ENCODE measurements at places on chromosomes 7 and 10.

GRCh38 chr7:33716581-33717477 lies 188.5 kb upstream of the BMPER start:
- no peak for DNase-seq

- no peak for DNase-seq
These were observed 30.3 kb downstream of the SLC29A3 start for GRCh38 chr10:71349406-71349805.

DNA sequence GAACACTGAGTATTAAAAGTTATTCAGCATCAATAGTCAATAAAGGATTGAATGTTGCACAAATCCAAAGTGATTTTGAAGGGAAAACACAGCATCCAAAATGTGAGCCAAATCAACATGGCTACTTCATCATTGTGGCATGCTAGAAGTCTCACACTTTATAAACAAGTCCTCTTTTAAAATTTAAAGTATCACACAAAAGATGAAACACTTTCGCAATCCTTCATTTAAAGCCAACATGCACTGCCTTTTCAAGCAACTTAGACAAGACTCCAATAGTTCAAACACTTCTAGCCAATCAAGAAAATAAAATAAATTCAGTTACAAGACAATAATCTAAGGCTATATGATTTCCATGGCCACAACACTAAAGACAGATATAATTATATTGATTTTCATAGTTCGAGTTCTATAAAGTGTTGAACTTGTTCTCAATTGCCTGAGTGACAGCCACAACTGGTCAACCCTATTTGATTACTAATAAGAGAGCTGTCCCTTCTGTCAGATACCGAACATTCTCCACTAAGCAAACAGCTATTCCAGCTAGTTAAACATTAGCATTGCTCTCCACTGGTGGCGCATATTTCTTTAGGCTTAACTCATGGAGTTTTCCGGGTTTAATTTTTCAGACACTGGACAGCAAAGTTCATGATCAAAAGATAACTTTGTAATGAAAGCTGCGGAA lies 8.3 kb downstream of the EBF3 start:
- no peak for DNase-seq

GRCh38 chr10:91115618-91116390 lies 104.7 kb upstream of the PCGF5 start:
- DNase-seq = no peak

- no peak for DNase-seq
These were observed 9.9 kb downstream of the SGMS1 start for GRCh38 chr10:50613726-50614443.

DNA sequence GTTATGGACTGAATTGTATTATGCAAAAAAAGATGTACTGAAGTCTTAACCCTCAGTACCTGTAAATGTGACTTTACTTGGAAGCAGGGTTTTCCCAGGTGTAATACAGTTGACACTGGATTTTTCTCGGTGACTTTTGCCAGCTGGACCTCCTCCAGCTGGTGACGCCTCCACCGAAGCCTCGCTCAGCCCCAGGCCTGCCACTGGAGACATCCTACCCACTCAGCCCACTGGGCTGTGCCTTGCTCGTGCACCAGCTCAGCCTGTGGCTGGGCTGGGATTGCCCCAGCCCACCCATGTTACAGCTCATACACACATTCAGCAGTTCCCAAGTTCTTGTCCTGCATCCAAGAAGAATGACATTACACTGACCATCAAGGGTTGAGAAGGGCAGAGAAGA lies 42.4 kb upstream of the GPR22 start:
- DNase-seq = no peak

DNA sequence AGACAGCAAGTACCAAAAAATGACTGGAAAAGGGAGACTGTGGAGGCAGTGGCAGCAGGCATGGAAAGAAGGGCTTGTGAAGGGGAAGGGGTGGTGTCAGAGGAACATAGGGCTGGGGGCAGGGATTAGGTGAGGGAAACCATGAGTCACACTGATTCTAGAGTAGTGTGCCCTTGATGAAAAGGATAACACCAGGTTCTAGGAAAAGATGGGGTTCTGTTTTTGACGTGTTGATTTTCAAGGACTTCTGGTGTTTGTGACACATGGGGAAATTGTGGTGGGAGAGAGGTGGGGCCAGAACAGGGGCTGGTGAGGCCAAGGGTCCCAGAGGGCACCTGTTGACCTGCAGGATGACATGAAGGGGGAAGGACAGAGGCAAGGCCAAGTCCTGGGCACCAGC lies 57.1 kb downstream of the FIGNL1 start:
- no peak for DNase-seq

- no peak for DNase-seq
These were observed 29.6 kb downstream of the ANKRD16 start for GRCh38 chr10:5860066-5860465.

DNA sequence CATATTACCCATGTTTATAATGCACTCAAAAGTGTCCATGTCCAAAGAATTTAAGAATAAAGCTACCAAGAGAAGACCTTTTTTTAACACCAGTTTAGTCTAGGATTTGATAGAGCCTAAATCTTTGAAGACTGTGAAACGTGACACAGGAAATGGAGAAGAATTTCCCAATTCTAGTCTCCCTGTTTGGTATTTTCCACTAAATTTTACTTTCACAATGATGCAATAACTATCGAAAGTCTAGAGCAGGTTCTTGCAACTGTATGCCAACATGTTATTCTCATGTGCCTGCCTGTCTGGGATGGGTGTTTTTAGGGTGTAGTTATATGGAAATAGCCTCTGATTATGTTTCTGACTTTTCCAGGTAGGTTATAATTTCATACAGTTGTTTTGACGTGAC lies 6.9 kb upstream of the MXI1 start:
- DNase-seq = no peak

DNA sequence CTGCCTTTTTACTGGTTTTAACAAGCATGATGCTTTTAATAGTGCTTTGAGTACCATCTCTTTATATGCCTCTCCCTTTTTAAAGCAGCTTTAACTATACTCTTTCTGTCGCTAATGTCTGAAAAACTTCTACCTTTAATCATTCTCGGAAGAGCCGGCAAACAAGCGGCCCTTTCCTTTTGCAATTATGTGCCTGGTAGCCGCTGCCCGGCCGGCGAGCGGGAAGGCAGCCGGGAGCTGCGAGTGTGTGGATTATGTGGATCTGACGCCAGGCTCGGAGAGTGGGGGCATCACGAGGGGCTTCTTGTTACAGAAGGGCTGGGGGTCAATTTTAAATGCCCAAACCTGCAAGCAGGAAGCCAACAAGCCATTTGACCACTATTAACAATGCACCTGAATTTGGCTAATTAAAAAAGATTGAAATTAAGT lies 120.9 kb downstream of the BUB3 start:
- DNase-seq = no peak

DNA sequence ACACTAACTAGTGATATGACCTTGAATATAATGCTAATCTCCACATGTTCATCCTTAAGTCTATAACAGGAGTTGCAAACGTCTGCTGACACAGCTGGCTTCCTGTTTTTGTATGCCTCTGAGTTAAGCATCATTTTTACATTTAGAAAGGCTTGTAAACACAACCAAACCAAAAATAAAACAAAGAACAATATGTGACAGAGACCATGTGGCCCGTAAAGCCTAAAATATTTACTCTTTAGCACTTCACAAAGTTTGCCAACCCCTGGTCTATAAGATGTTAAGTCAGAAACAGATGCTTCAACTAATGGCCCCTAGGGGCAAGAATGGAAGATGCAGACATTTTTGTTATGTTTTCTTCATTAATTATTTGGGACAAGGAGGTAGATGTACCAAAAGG lies 109.3 kb downstream of the CPEB3 start:
- no peak for DNase-seq

- no peak for DNase-seq
These were observed 122.2 kb upstream of the AMPH start for GRCh38 chr7:38753347-38753746.

DNA sequence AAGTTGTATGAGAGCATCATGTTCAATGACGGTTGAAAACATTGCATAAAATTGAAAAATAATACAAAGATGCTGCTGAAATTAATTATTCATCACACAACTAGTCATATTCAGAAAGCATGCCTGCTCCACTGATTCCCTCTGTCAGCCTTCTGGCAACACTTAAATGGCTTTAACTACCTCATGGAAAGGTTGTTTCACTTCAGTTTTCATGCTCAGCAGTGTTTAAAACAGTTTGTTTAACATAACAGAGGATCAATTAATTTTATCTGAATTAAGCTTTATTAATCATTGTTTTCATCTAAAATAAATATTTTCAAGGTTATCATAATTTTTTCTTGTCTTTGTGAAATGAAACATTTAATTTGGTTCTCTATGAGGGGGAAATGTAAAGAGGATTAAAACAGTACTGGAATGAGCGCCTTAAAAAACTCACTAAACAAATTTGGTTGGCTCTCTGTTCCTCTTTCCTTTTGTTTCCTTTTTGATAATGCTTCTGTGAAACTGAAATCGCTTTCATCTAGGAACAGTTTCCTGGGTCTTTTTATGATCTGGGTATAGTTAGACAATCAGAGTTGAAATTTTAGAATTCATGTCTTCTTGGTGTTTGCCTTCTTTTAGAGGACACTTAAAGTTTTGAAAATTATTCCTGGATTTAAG lies 427.4 kb downstream of the SH2D4B start:
- DNase-seq = no peak

- no peak for DNase-seq
These were observed 4.8 kb upstream of the TRDMT1 start for GRCh38 chr10:17206210-17206709.

GRCh38 chr10:101575580-101576210 lies 12.4 kb downstream of the POLL start:
- DNase-seq = no peak

DNA sequence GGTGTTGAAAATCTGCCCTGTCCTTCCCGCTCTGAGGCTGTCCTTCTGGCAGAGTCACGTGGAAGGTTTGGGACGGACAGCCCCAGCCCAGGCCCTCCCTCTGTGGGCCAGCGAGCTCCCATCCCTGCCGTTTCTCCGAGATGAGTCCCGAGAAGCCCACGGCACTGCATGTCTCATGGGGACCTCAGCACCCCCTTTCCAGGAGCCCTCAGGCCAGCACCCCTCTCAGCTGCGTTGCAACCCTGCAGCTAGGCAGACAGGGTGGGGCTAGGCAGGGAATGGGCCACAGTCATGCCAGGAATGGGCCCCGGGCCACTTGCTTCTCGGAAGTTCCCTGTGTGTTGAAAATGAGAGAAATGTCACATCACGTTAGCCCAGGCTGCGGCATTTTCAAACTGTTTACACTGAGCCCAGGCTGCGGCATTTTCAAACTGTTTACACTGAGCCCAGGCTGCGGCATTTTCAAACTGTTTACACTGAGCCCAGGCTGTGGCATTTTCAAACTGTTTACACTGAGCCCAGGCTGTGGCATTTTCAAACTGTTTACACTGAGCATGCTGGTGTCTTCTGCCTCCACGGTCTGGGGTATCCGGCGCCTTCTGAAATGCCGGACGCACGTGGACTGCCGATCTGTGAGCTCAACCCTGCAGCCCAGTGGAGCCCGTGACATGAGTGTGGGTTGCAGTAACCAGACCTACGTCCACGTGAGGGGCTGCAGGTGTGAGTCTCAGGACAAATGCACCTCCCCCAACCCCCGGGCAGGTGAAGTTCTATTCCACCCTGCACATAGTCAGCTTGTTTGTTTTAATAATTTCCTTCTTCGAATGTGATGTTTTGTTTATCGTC lies 42.6 kb downstream of the FAM20C start:
- no peak for DNase-seq

- DNase-seq = no peak
These were observed 200.1 kb downstream of the PTPRN2 start for GRCh38 chr7:158387546-158387891.

- no peak for DNase-seq
These were observed 43.4 kb downstream of the CDK1 start for GRCh38 chr10:60821656-60822055.

DNA sequence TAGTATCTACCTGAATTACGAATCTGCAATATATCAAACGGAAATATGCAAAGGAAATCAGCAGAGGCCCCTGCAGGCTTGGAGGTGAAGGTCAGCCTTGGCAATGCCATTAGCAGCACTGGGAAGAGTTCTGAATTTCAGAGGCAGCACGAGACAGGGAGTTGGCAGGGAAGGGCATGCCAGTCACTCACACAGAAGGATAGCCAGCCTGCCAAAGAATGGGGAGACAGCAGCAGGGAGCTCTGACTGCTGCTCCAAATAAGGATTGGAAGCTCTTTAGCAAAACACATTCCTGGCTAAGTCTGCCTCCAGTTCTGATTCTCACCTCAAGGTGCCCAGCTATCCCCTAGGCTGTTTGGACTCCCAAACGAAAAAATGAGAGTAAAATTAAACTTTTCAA lies 188.0 kb downstream of the PDE1C start:
- DNase-seq = no peak

DNA sequence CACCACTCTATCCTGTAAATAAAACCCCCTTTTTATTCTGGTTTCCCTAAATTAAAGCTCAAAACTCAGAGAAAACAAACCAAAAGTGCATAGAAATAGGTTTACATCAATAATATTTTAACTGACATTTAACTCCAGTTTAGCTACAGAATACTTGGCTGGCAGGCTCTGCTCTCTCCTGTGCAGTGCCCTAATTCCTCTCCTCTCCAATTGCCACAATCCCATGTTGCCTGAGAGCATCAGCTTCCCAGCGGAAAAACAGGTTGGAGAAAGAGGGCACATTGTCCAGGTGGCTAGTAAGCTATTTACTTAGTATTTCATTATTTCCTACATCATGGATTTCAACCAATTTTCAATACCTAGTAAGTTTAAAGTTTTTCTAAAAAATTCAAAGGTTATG lies 8.7 kb downstream of the SEMA3E start:
- DNase-seq = no peak

- no peak for DNase-seq
These were observed 7.4 kb downstream of the MAT1A start for GRCh38 chr10:80281784-80282765.

- no peak for DNase-seq
These were observed 135.1 kb downstream of the CHRM2 start for GRCh38 chr7:137003566-137003965.

DNA sequence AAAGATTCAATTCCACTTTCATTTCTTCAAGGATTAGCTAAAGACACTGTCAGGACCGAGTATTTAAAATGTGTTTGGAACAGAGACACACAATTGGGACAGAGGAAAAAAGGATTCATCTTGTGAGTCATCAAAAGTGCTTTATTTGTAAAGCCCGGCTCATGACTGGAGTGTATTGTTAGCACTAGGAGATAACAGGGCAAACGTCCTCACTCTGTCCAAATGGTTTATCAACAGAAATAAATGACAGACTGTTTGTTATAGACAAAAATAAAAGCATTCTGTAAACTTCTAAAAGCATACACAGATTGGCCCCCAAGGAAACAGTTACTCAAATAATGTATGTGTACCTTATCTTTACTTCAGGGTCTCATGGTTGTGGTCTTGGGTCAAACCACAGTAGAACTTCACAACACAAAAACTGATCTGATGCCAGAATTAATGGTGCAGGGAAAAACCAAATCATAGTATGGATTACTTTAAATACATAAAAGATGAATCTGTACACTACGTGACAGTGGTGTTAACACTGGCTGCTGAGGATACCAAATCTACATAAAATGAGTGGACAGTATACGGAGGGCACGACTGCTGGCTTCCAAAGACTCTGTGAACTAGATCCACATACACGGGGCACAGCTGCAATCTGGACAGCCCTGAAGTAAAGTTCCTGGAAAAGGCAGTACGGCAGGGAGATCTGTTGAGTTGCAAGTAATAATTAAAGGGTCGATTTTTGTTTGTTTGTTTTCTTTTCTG lies 179.4 kb downstream of the PIP4K2A start:
- no peak for DNase-seq
